Panc1 (cell line): ENCODE measurements at places on chromosomes 13 and 19. TPM values are rescaled to one million over a fixed set of nuclear protein-coding genes. Genes with fewer than 3 reads are reported as not detected.

GRCh38 chr13:54394085-54394700 lies 1365.6 kb downstream of the OLFM4 start:
- DNase-seq: no peak

DNA sequence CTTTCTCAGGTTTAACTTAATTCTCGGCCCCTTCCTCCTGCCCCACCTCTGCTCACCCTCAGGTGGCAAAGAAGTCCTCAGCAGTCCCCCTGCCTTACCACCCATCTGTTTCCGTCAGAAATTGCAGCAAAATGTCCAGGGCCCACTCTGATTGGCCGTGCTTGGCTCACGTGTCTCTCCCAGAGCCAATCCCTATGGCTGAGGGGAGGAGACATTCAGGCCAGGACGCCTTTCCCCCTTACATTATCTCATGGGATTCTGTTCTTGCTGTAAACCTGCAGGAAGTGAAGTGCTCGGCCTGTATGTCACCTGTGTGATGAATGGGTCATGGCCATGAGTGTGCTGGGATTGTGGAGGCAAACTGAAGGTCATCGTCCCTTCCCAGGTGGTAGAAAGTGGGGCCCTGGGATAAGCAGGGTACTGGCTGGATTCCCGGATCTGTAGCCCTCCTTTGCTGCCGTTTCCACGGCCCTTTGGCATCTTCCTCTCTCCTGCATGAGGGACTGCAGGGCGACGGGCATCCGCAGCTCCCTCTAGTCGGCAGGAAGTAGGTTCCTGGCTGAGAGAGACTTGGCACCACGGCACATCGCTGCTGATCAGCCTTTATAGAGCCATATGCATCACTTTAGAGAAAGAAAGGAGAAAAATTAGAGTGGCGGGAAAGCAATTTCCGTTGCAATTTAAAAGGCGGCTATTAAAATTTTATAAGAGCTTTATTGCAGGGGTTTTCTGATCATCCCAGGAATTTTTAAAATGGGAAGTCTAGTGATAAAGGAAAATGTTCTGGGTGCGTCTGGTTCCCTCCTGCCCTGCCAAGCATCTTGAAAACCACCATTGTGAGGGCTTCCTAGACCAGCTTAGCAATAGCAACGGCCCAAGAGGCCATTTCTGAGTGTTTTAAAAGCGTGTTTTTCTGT lies 118.2 kb downstream of the SIPA1L3 start:
- DNase-seq: no peak

DNA sequence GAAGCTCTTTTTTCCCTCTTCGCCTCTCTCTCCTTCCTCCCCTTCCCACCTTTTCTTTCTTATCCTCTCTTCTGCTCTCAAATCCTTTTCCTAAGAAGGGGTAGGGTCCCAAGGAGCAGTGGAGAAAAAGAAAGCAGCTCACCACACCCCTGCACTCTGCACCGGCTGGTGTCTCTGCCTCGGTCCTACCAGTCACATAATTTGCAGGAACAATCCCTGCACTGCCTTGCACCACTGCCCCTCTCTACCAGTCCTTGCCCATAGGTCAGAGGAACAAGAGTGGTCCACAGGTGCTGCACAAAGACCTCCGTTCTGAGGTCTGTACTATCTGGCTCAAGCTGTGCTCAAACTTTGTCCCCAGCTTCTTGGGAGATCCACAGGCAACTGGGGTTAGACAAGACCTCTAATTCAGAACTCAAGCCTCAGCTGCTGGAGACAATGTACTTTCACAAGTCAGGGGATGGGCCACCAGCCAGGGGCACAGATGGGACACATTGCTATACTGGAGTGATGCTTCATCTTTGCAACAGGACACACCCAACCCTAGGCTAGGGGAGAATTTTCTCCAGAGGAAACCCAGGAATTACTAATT lies 125.4 kb upstream of the ZNF507 start:
- DNase-seq: no peak

- no peak for DNase-seq
These were observed 55.9 kb downstream of the DLEU7 start for GRCh38 chr13:50787316-50788195.

- DNase-seq: no peak
These were observed 21.0 kb upstream of the SPRY2 start for GRCh38 chr13:80361883-80362327.

DNA sequence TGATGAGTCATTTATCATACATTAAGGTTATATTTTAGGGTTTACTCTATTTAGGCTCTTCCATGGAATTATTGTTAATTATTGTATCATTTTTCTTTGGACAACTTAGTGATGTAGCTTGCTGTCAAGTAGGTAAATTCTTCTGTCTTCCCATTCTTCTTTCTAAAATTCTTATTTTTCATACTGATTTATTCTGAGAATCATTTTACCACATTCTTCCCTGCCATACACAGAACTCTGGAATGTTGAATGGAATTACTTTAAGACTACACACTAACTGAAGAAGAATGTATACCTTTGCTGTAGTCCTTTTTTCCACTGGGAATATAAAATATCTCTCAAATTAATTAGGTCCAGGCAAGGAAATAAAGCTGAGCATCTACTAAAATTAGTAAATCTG lies 24.5 kb upstream of the SLC7A1 start:
- DNase-seq: no peak

Gene TBC1D4
- 5.5 TPM for total RNA-seq

Gene MKNK2
- total RNA-seq: 240 TPM

Gene ARL11
- total RNA-seq: not detected
